Liver (tissue), 10 donors: ENCODE measurements at places on chromosomes 5 and 9. TPM values are rescaled to one million over a fixed set of nuclear protein-coding genes. Genes with fewer than 3 reads are reported as not detected.

The FBXL17 gene
- total RNA-seq = 14.1 TPM

GRCh38 chr5:757931-758697 lies 26.4 kb downstream of the ZDHHC11B start:
- DNase-seq = no peak

- DNase-seq = peak; percentile 60
Observed at GRCh38 chr9:137277329-137278041, at the start of gene TOR4A. Gene TOR4A, plus strand, starts transcription at chr9:137277726. Its CDS starts 964 bp downstream, at chr9:137278690.

The PTGER4 gene
- 6.8 TPM for total RNA-seq

GRCh38 chr9:91265514-91265913 lies 96.2 kb downstream of the AUH start:
- no peak for DNase-seq

The SPINK6 gene
- not detected for total RNA-seq

DNA sequence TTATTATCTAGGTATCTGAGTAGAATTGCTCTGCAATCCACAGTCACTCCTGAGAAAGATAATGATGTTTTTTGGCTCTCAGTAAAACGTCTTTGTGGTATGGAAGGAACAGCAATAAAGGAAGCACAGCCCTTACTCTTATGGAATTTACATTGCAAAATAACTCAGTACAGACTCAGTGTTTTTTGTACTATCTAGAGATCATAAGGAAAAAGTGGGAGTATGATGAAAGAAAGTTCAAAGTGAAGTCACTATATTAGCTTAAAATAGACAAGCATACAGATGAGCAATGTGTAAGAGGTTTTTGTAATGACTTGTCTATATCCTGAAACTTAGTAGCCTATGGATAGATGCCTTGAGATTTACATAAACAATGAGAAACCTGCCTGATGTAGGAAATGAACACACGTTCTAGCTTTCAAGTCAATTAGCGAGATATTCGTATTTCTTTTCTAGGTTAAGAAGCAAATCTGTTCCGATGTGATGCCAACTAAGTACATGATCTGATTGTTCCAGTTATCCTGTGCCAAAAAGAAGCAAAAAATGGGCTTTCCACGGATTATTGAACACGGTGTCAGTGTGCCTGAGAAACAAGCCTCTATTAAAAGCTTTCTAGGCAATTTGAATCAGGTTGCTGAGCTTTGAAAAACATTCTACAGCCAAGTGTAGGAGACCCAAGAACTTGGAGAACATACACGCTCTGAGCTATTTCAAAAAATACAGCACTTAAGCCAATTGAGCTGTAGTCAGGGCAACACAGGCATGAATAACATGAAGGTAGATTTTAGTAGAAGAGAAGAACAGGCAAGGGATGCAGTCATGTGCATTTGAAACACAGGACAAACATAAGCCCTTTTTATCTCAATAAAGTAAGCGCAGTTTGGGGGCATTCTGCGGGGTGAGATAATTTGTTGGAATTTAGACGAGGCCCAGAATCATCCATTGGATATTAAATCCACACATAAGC lies 86.3 kb upstream of the TAF11L2 start:
- no peak for DNase-seq

GRCh38 chr9:77532607-77533006 lies 115.5 kb downstream of the GNA14 start:
- no peak for DNase-seq

The ZNF879 gene
- 1.9 TPM for total RNA-seq

- peak; percentile 76 for DNase-seq
Observed at GRCh38 chr5:39424736-39425637, at the start of gene DAB2. Gene DAB2, minus strand, starts transcription at chr5:39424980. Its CDS starts 30,660 bp downstream, at chr5:39394320.

- no peak for DNase-seq
Observed at GRCh38 chr5:170633235-170634081, 129.6 kb downstream of the KCNIP1 start.

The GABRA6 gene
- total RNA-seq = not detected

DNA sequence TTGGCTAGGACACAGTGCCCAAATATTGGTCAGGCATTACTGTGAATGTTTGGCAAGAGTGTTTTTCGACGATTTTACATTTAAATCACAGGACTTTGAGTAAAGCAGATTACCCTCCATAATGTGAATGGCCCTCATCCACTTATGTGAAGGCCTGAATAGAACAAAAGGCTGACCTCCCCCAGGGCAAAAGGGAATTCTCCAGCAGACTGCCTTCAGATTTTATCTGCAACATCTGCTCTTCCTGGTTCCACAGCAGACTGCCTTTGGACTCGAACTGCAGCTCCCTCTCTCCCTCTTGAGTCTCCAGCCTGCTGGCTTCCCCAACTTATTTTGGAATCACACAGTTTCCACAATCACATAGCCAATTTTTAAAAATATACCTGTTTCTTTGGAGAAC lies 7.1 kb upstream of the TMEM215 start:
- DNase-seq = no peak

- DNase-seq = no peak
Observed at GRCh38 chr5:157761690-157762621, 18.4 kb downstream of the LSM11 start.

- DNase-seq = no peak
Observed at GRCh38 chr9:29176231-29176630, 1603.0 kb upstream of the C9orf72 start.

DNA sequence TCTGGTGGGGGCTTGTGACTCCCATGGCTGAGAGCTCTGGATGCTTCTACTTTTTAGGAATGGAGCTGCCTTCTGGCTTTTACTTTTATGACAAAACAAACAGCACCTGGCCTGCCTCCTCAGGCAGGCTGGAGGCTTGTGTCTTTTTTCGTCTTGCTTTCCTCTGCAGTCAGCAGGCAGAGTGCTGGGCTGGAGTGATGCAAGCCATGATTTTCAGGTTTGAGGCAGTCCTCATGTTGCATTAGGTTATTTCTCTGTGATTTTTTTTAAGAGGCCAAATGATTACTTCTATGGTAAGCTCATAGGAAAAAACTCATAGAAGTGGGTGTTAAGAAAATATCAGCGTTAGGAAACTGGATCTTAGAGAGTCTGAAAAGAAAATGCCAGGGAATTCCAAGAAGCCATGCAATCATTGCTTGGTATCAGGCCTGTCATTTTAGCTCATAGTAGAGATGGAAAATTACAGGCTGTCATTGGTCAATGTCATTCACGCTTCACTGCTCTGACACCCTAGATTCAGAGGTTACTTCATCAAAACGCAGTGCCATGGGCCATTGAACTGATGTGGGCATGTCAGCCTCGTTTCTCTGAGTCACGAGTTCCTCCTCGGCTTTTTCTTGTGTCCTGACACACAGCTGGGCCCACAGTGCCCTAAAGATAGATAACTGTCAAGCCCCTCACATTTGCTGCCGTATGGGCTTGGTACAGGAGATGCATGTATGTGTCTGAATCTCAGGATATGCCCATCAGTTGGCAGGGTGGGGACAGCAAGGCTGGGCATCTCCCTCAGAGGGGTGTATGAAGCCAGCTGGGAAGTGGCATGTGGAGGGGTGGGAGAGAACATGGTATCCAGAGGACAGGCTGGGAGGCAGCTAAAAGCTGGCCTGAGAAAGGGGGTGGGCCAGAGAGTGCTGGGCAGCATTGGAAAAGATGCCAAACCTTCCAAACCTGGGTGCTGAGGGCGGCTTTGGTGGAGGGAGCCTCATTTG lies 151.8 kb downstream of the HSPA4 start:
- no peak for DNase-seq

GRCh38 chr5:78738693-78739300 lies 90.2 kb upstream of the LHFPL2 start:
- no peak for DNase-seq

GRCh38 chr9:133733421-133733795 lies 4.7 kb downstream of the SARDH start:
- no peak for DNase-seq

DNA sequence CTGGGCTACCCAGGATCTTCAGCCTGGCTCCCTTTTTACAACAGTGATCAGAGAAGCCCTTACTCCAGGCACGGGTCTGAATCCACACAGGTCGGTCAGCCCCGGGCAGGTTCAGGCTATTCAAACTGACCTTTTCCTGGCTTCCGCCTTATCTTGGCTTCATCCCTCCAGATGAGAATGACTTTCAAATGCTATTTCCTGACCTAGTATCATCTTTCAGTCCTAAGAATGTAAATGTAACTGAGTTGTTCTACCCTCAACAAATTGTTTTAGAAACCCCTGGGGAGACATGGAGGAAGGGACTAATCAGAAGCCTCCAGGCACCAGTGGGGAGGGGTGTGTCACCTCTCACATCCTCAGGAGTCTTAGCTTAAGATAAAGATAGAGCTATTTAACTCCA lies 213.2 kb downstream of the EPB41L4A start:
- DNase-seq = peak; percentile 58

DNA sequence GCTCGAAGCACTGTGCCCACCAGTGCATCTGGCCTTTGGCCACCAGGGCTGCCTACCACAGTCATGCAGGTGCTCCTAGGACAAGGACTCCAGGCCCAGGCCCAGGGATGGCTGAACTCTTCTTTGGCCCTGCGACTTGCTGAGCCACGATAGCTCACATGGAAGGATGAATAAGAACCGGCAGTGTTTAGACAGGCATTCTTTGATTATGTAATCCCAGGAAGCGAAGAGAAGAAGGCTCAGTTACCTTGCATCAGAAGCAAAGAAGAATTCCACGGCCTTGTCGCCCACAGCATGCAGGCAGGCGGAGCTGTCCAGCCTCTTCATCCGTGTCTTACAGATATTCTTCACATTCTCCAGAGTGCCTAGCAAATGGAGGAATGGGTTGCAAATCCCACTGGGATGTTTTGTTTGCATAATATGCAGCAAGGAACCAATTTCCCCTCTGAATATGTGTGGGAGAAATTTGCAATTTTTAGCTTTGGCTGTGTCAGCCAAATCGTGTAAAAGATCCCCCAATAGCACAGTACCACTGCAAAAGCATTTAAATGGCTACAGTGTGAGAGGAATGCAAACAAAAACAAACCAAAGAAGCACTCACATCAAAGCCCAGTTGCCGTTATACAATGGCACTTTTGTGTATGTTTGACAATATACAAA lies 29.1 kb downstream of the GFPT2 start:
- DNase-seq = no peak

DNA sequence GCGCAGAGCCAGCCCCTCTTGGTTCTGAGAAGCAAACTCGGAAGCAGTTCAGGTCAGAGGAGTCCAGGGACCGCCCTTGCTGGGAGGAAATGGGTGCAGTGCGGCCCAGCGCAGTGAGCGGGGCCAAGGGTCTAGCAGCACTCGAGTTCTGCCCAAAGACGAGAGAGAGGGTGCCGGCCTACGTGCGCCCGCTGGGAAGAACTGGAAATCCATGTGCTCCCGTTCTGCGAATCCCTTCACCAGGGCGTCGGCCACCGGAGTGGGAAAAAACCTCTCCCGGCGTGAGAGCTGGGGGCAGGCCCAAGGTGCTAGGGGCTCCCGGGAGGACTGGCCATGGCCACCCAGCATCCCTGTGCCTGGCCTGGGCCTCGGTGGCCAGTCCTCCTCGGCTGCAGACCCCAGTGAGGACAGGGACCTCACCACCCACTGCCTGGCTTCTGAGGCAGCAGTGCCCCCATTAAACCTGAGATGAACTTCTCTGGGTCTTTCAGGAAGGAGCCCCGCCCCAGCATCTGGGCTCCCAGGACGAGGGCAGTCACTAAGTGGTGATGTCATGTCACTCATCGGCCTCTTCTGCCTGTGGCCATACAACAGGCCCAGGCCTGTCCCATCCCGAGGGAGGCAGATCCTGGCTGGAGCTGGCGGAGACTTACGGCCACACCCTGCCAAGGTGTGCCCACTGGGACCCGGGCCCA lies 10.6 kb downstream of the TMEM250 start:
- no peak for DNase-seq

GRCh38 chr5:53288511-53288910 lies 179.0 kb upstream of the MOCS2 start:
- no peak for DNase-seq

GRCh38 chr9:74946686-74947085 lies 6.0 kb downstream of the C9orf40 start:
- no peak for DNase-seq

DNA sequence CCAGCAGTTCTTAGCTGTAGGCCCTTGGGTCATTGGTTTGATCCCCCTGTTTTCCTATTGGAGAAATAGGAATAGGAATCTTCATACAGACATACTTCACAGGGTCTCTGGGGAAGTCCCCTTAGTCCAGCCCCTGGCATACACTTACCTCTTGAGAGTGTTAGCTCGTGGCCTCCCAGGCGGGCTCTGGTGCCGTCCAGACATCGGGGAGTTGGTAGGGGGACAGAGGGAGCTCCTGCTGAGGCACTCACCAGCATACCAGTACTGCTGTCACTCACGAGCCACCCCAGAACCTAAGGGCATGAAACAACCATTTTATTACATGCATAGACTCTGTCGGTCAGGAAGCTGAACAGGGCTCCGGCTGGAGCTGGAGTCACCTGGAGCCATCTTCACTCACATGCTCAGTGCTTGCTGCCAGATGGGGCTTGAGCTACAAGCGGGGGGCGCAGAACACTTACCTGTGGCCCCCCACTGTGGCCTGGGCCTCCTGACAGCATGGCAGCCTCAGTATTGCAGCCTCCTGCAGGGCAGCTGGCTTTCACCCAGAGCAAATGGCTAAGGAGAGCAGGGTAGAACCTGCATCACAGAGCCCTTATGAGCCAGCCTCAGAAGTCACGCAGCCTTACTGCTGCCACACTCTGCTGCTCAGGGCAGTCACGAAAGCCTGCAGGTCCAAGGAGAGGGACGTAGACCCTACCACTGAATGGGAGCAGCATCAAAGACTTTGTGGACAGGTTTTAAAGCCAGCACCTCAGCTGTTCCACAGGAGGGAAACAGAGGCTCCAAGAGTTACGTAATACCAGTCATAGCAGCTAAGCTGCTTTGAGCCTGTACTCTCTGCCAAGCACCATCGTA lies 58.3 kb upstream of the ANGPTL2 start:
- peak; percentile 13 for DNase-seq

DNA sequence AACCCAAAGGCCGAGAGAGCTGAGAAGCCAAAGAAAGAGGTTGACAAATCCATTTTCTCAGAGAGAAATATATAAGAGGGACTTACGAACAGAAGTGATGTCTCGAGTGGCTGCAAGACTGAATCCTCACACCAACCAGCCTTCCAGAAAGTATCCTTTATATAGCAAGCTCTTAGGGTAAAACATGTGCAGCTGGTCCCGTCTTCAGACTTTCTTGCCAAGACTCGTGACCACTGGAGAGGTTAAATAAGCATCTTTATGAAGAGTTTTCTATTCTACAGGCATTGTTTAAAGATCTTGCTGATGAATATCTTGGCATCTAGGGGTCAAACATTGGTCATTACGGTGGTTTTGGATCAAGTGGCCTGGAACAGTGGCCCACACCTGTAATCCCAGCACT lies 16.9 kb upstream of the SLC22A4 start:
- no peak for DNase-seq

DNA sequence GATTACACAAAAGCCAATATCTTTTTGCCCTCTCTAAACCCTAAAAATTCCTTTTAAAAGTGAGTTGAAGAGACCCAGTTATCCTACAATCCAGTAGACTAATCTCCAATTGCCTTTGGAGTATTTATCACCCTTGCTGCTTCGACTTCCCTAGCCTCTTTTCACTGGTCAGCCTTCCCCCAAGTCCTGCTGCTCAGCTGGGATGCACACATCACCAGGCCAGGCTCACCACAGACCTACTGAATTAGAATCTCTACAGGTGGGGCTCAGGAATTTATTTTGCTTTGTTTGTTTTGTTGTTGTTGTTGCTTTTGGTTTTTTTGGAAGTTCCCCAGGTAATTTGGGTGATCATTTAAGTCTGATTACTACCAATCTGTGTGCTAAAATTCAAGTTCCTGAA lies 11.6 kb upstream of the FOXD1 start:
- no peak for DNase-seq

The PLCXD3 gene
- 0.05 TPM for total RNA-seq

GRCh38 chr9:35448496-35448895 lies 41.4 kb upstream of the RUSC2 start:
- no peak for DNase-seq

- DNase-seq = no peak
Observed at GRCh38 chr9:1804128-1804865, 210.8 kb upstream of the SMARCA2 start.

The STKLD1 gene
- 0.25 TPM for total RNA-seq
